ENCODE measurements at places on chromosomes 12 and 14.
A peak's percentile ranks its signal among the peaks of the same experiment; 100 is the strongest.

- DNase-seq: no peak
Measured at GRCh38 chr14:101082436-101083384, 179.2 kb upstream of the RTL1 start.

DNA sequence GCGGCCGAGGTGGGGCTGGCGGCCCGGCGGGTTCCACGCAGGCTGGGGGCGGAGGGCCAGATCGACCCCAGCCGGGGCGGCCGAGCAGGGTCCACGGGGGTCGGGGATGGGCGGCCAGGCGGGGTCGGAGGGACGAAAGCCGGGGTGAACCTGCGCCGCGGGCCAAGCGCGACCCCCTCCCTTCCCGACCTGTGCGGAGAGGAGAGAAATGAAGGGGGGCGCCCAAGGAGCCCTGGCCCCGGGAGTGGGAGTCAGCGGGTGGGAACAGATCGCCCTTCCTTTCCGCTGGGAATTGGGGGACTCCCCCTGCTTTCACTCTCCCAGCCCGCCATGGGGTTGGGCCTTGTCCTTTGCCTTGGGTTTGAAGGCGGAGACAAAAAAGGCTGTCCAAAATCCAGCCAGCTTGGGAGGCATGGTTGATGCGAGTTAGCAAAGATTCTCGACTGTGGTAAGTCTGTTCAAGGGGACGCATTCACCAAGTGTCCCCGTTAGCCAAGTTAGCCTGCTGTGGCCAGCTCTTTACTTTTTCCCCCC, 559 bp upstream of the CKAP4 start:
- peak; percentile 55 for DNase-seq

DNA sequence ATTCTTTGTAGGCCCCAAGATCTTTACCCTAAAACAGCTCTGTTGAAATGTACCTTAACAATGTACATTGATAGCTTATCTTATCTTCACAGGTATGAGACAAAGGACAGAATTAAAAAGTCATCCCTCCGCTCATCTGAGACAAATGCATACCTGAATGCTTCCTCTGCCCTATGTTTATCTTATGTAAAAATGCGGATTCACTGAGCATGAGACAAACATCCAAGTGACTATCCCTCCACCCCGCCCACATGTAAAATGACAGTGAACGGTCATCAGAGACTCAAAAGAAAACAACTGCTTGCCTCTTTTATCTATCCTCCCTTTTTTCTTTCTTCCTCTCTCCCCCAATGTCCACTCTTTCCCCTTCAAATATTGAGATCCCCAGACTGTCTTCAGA, 37.2 kb upstream of the ZNF740 start:
- no peak for DNase-seq

GRCh38 chr14:91245029-91245428, 525 bp upstream of the GPR68 start:
- DNase-seq: no peak
